GM12864 (cell line): ENCODE measurements at places on chromosomes 1 and 21.

GRCh38 chr1:205505791-205506190 is 1.3 kb downstream of the CDK18 start:
- DNase-seq = no peak

DNA sequence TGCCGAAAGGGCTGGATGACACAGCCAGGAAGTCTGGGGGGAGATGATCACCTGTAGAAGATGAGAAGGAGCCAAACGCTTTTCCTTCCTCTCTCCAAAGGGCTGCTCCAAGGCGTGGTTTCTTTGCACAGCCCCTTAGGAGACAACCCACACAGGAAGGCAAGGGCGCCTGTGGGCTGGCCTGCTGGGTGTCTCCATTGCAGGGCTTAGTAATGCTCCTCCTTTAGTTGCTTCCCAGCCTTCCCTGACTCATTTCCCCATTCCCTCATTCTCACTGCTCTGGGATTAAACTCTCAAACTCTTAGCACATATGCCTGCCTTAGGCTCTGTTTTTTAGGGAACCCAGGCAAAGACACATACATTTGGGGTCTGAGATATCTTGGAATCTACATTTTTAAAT is 1.7 kb upstream of the CLCA1 start:
- no peak for DNase-seq

DNA sequence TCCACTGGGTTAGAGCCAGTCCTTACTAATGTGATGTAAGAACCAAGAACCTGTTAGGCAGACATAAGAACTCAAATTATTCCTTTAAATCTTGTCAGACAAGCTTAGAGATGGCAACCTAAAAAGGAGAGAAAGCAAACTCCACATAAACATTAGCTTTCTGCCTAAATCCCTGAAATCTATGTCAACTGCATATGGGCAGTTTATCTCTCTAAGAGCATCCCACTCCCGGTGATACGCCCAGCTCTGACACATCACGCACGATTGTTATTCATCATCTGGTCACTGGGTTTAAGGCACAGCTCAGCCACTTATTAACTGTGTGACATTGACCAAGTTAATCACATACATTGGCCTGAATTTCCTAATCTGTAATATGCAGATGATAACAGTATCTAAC is 323.7 kb downstream of the HHIPL2 start:
- DNase-seq = no peak

DNA sequence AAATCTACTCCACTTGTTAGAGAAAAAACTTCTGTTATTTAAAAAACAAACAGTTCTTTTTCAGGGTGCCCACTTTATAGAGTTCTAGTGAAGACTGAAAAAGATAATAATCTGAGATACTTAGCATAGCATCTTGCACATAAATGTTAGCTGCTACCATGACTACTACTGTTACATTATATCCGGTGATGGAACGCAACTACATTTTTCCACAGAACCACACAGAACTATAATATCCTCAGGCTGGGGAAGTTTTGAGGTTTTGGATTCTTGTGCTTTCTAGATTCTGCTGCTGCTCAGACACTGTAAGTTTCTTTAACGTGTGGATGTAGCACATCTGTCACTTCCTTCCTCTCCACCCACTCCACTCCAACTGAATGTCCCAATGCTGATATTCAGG is 110.3 kb downstream of the PTPN14 start:
- DNase-seq = no peak

DNA sequence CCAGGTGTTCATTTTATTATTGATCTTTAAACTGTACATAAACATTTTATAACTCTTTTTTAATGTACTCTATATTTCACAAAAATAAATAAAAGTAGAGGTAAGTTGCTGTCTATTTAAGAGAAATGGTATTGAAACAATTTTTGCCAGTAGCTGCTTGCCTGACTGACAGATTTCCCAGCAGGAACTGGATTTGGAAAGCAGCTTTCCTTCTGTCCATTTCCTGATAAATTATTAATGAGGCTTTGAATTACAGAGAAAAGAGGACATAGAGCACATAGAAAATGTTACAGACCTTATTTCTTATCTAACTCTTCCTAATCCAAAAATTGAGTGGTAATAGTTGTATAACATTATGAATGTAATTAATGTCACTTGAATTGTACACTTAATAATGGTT is 79.7 kb upstream of the BCL10 start:
- no peak for DNase-seq

GRCh38 chr21:34534522-34534921 is 22.5 kb upstream of the KCNE1 start:
- no peak for DNase-seq

- no peak for DNase-seq
Measured at GRCh38 chr21:38905328-38905727, 99.6 kb downstream of the ETS2 start.

GRCh38 chr1:208837242-208837641 is 593.1 kb upstream of the PLXNA2 start:
- DNase-seq = no peak

- no peak for DNase-seq
Measured at GRCh38 chr1:165300400-165300903, 56.1 kb downstream of the LMX1A start.
